ENCODE measurements at places on chromosomes 7 and 10.

DNA sequence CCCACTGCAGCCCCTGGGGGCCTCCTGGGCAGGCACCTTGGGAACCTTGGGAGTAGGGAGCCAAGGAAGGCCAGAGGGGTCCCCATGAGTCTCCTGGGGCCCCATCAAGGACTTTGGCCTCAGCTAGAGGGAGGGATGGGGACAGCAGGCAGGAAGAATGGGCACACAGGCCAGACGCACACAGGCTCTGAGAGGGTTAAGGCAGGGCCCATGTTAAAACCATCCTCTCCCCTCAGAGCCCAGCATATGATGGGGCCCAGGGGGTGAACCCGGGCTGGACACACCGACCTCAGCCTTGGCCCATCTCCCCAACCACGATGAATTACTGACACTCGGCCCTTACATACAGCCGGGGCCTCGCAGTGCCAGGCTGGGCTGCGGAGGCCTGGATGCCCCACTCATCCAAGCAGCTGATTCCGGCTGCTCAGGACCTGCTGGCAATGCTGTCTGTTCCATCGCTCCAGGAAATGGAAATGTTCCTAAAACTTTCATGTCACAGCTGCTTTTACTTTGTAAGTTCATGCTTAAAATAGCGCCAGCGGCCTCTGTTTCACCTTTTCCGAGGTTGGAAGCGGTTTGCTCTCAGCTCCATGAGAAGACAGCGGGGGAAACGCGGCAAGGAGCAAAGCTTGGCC, 17.3 kb upstream of the INPP5A start:
- H3K27ac ChIP-seq = no peak overlapping the region
- DNase-seq = no peak
- H3K4me1 ChIP-seq = peaks cover 4% of the 10 kb centered on the region
- H3K27me3 ChIP-seq = peaks cover 3% of the 10 kb centered on the region

DNA sequence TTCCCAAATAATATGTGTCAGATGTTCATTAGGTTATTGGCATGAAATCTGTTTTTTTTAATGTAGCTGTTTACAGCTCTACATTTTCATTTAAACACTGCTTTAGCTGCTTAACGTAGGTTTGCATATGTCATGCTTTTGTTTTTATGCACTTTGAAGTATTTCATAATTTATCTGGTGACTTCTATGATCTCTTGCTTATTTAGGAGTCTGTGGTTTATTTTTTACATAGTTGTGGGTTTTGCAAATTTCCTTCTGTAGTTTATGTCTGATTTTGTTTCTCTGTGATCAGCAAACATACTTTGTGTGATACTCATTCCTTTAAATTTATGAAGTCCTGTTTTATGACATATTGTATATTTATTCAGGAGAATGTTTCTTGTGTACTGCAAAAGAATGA, 606.5 kb upstream of the PFKP start:
- no peaks in the 10 kb centered on the region for H3K27me3 ChIP-seq
- no peak overlapping the region for H3K27ac ChIP-seq
- H3K36me3 ChIP-seq = no peaks in the 10 kb centered on the region
- H3K4me3 ChIP-seq = no peak overlapping the region
- DNase-seq = no peak
- H3K4me1 ChIP-seq = no peaks in the 10 kb centered on the region

DNA sequence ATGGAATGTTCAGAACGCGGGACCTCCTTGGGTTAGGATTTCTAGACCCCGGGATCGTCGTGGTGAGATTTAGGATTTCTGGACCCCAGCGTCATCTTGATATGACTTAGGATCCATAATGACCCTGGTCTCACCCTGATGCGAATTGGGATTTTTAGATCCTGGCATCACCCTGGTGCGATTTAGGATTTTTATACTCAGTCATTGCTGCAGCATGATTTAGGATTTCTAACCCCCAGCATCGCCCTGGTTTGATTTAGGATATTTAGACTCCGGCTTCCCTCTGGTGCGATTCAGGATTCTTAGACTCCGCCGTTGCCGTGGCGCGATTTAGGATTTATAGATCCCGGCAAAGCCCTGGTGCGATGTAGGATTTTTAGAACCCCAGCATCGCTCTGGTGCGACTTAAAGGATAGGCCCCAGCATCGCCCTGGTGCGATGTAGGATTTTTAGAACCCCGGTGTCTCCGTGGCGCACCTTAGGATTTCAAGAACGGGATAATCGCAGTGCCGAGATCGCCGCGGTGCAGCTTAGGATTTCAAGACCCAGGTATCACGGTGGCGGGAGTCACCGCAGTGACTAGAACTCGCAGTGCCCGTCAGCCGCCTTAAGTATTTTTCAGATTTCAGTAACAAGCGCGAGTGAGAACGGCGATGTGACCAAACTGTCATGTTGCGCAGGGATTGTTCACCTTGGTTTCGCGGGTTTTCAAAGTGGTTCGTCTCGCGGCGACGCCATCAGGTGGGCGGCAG, 814 bp downstream of the MEST start:
- no peak overlapping the region for H3K27ac ChIP-seq
- no peak for DNase-seq
- H3K36me3 ChIP-seq = peaks cover 2% of the 10 kb centered on the region
- H3K4me1 ChIP-seq = peaks cover 18% of the 10 kb centered on the region
- peak overlapping the region; percentile 35 for H3K4me3 ChIP-seq

DNA sequence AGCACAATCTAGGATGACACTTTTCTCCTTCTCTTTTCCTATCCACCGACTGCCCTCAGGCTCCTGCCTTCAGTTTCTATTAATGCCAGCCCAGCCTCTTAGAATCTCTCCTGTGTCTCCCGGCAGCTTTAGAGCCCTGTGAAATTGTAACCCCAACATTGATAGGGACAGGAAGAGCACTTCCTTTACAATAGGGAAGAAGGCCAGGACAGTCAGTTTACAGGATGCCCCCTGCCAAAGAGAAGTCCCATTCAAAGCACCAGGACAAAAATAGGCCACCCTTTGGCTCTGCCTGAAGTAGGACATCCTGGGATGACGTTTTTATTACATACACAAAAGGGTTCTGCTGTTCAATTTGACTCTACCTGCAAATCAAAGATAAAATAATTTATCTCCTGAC, 64.7 kb upstream of the ANK3 start:
- H3K36me3 ChIP-seq = no peaks in the 10 kb centered on the region
- no peak overlapping the region for H3K4me3 ChIP-seq
- no peak for DNase-seq
- H3K4me1 ChIP-seq = peaks cover 16% of the 10 kb centered on the region
- no peak overlapping the region for H3K27ac ChIP-seq
- no peaks in the 10 kb centered on the region for H3K27me3 ChIP-seq

- H3K27me3 ChIP-seq = no peaks in the 10 kb centered on the region
- DNase-seq = no peak
- no peak overlapping the region for H3K27ac ChIP-seq
- H3K36me3 ChIP-seq = peaks cover 21% of the 10 kb centered on the region
Observed at GRCh38 chr7:133428876-133429275, 176.0 kb downstream of the EXOC4 start.

- H3K4me1 ChIP-seq = no peaks in the 10 kb centered on the region
- no peak overlapping the region for H3K4me3 ChIP-seq
- no peak overlapping the region for H3K27ac ChIP-seq
- peaks cover 6% of the 10 kb centered on the region for H3K27me3 ChIP-seq
- no peak for DNase-seq
- no peaks in the 10 kb centered on the region for H3K36me3 ChIP-seq
Observed at GRCh38 chr10:15901889-15902288, 41.6 kb upstream of the MINDY3 start.

- H3K27ac ChIP-seq = peak overlapping the region; percentile 94
- no peaks in the 10 kb centered on the region for H3K27me3 ChIP-seq
- peaks cover 100% of the 10 kb centered on the region for H3K4me1 ChIP-seq
- peaks cover 38% of the 10 kb centered on the region for H3K36me3 ChIP-seq
- DNase-seq = no peak
Observed at GRCh38 chr10:124641282-124642087, 102.7 kb downstream of the FAM53B start.

DNA sequence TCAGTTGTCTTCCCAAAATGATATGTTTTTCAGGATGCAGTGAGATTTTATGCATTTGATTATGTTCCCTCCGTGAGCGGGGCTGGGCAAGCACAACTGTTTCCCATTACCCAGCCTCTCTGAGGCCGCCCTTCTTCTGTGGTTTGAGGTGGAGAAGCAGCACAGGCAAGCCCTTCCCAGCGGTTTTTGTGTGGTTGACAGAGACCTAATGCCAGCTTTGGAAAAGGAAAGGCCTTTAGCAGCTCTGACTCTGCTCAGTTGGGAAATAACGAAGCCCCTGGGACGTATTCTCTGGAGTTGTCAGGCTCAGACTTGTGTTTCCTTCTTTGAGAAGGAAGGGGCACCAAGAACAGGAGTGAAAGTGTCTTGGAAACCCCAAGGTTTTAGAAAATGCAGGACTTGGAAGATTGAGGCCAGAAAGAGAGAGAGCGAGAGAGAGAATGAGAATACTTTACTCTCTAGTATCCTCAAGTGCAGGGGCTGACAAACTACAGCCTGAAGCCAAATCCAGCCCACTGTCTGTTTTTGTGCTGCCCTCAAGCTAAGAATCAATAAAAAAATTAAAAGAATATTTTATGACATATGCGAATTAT, 20.6 kb upstream of the PDCD4 start:
- H3K27me3 ChIP-seq = no peaks in the 10 kb centered on the region
- H3K4me1 ChIP-seq = peaks cover 56% of the 10 kb centered on the region
- no peak for DNase-seq
- no peaks in the 10 kb centered on the region for H3K36me3 ChIP-seq
- no peak overlapping the region for H3K4me3 ChIP-seq

DNA sequence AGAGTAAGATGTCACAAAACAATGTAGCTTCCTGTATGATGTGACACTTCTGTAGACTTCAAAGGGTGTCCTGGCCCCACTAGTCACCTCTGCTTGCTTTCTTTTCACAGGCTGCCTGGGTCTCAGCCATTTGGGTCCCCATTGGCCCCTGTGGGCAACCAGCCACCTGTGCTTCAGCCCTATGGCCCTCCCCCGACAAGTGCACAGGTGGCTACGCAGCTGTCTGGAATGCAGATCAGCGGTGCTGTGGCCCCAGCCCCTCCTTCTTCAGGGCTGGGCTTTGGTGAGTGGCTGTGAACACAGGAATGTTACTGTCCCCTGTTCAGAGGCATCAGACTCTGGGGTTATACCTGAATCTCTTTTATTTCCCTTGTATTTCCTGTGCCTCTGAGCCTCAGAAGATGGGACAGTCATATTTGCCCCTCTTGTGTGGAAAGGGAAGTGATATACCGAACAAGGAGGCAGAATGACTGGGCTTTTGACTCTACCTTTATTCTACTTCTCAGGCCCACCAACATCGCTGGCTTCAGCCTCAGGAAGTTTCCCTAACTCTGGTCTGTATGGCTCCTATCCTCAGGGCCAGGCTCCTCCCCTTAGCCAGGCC, 15.4 kb downstream of the SEC24C start:
- H3K36me3 ChIP-seq = peaks cover 80% of the 10 kb centered on the region
- H3K4me3 ChIP-seq = peak overlapping the region; percentile 28
- no peak for DNase-seq

- H3K4me3 ChIP-seq = no peak overlapping the region
- no peak for DNase-seq
- H3K36me3 ChIP-seq = no peaks in the 10 kb centered on the region
- H3K4me1 ChIP-seq = peaks cover 20% of the 10 kb centered on the region
Observed at GRCh38 chr10:4661511-4662255, 164.3 kb upstream of the AKR1E2 start.

- no peaks in the 10 kb centered on the region for H3K27me3 ChIP-seq
- peaks cover 36% of the 10 kb centered on the region for H3K4me1 ChIP-seq
- no peak for DNase-seq
- H3K27ac ChIP-seq = no peak overlapping the region
- H3K4me3 ChIP-seq = no peak overlapping the region
- peaks cover 21% of the 10 kb centered on the region for H3K36me3 ChIP-seq
Observed at GRCh38 chr7:70761711-70762328, 370.1 kb upstream of the GALNT17 start.

DNA sequence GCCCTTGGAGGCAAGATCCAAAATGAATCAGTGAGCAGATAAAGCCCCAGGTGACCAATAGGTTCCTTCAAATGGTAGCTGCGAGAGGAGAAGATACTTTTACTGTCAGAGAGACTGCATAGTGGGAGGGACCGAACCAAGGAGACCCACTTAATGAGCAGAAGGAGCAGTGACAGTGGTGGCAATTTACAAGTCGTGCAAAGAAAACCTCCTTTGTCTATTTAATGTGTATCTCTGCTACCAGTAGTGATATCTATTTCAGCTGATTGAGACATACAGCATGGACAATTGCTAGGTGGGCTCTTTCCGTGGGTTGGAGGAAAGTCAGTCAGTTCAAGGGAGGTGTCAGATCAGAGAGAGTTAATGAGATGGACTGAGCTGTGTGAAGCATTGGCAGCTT, 480.4 kb downstream of the GATA3 start:
- H3K4me3 ChIP-seq = no peak overlapping the region
- H3K36me3 ChIP-seq = no peaks in the 10 kb centered on the region
- no peak overlapping the region for H3K27ac ChIP-seq
- H3K27me3 ChIP-seq = no peaks in the 10 kb centered on the region
- no peaks in the 10 kb centered on the region for H3K4me1 ChIP-seq
- no peak for DNase-seq

GRCh38 chr7:129889133-129889844, 63.5 kb downstream of the UBE2H start:
- peaks cover 18% of the 10 kb centered on the region for H3K4me1 ChIP-seq
- no peak for DNase-seq
- no peaks in the 10 kb centered on the region for H3K27me3 ChIP-seq
- H3K27ac ChIP-seq = no peak overlapping the region
- H3K4me3 ChIP-seq = no peak overlapping the region

DNA sequence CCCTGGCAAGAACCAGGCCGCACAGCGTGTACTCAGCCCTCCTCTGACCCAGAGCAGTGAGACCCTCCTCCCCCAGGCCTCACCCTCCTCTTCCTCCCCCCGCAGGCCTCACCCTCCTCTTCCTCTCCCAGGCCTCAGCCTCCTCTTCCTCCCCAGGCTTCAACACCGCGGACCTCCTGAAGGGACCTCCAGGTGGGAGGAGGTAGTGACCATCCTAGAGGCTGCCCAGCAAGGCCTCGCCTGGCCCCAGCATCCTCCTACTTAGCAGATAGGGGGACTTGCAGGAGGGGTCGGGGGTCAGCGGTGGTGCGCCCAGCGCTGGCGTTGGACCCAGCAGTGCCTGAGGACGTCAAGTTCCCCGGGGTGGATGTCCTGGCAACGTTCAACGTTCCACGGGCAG, 270.8 kb downstream of the ELFN1 start:
- peak overlapping the region; percentile 91 for H3K27ac ChIP-seq
- DNase-seq = no peak
- peaks cover 39% of the 10 kb centered on the region for H3K4me1 ChIP-seq
- peak overlapping the region; percentile 84 for H3K4me3 ChIP-seq
- H3K27me3 ChIP-seq = no peaks in the 10 kb centered on the region

DNA sequence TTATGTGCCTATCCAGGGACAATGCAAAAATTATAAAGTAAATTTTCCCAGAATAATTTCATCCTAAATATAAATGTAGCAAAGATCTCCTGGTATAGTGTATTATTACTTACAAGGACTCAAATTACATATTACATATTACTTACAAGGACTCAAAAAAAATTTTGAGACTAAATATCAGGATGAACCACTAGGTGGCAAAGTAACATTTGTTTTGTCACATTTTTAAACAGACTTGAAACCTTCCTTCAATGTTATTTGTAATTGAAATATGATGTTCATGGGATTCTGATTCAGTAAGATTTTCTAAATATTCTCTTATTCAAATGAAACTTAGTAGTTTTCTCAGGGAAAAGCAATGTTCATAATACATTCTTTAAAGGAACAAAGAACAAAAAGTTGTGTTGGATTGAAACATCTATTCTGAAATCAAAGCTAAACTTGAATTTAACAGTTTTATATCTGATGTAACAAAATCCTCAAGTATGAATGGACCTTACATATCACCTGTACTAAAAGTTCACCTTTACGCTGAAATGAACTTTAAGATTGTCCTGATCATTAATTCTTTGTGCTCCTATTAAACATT, 74.3 kb upstream of the GNAI1 start:
- H3K36me3 ChIP-seq = no peaks in the 10 kb centered on the region
- H3K4me3 ChIP-seq = no peak overlapping the region
- H3K4me1 ChIP-seq = no peaks in the 10 kb centered on the region
- DNase-seq = no peak
